ENCODE measurements at places on chromosomes 6 and 20. TPM values are rescaled to one million over a fixed set of nuclear protein-coding genes. Genes with fewer than 3 reads are reported as not detected.

The OR2B6 gene
- not detected for total RNA-seq

The HDDC2 gene
- 90.0 TPM for total RNA-seq

The ELOVL4 gene
- total RNA-seq = 9.1 TPM

The SLC35F1 gene
- 6.1 TPM for total RNA-seq

Data from type B pancreatic cell (in vitro differentiated cells).